ENCODE measurements at places on chromosomes 4 and X.
A peak's percentile ranks its signal among the peaks of the same experiment; 100 is the strongest.

GRCh38 chrX:46811121-46811520 lies 25.7 kb upstream of the RP2 start:
- no peak for DNase-seq

DNA sequence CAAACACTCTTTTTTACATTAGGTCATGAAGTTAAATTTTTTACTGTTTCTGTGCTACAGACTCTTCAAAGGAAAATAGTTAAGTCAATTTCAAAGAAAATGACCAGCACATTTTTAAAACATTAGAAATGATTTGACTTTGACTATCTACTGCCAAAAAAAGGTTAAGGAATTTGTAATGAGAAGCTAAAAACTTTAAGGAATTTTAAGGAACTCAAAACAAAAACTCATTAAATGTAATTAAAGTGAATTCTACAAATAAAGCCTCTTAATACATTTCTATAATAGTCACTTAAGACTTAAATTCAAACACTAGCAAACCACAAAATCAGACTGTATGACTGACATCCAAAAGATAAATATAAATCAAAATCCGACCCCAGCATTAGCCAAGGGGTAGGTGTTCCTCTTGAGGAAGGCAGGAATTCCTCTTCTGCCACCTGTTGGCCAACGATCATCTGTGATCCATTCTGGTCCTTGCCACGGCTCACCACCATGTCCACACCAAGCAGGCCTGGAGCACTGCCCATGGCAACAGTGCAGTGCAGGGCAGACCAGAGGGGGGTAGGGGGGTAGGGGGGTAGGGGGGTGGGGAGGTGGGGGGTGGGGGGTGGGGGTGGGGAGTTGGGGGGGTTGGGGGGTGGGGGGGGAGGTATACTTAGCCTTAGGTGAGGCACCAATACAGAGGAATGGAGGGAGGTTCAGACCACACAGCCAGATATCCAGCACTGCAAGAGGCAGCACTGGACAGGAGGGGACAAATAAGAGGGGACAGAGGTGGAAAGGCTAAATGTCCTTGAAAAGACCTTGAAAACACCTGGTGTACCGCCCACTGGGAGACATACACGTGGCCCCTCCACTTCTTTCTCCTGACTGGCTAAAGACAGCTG lies 287.4 kb downstream of the CHIC1 start:
- peak; percentile 29 for DNase-seq

GRCh38 chrX:104728456-104728855 lies 162.5 kb downstream of the IL1RAPL2 start:
- DNase-seq: no peak

GRCh38 chr4:158331863-158332262 lies 121.6 kb downstream of the TMEM144 start:
- no peak for DNase-seq

DNA sequence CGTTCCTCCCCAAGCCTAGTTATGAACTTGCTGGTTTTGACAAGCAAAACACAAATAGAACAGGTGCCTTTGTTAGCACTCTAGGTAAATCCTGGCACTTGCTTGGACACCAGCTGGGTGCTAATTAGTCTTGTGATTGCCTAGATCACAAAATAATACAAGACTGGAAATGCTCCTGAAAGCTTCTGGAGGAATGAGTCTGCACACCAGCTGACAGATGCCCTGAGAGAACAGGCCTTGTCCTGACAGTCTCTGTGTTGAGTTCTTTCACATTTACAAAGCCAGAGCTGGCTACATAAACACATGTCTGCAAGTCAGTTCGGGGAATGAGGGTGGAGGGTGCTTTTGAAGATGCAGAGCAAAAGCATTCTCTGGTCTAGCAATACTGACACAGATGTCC lies 93.8 kb downstream of the ELOVL6 start:
- DNase-seq: no peak

- DNase-seq: no peak
These were observed 27.2 kb upstream of the UGT2B7 start for GRCh38 chr4:69069085-69069484.

DNA sequence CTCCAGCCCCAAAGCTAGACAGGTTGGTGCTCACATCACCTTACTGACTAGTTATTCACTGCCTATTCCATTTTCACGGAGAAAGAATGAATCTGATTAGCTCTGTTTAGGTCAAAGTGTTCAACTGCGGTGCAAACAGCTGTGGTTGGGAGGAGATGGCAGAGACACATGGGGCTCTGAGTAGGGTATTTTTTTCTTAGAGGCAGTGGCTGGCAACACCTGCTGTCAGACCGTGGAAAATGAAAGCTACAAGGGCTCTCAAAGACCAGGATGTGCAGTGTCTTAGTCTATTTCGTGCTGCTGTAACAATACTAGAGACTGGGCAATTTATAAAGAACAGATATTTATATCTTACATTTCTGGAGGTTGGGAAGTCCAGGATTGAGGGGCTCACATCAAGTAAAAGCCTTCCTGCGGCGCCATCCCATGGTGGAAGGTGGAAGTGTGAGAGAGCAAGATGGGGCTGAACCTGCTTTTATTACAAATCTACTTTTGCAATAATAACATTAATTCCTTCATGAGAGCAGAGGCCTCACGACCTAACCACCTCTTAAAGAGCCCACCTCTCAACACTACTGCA lies 10.6 kb downstream of the NYX start:
- DNase-seq: no peak

- DNase-seq: no peak
These were observed 259.1 kb downstream of the CAMK2D start for GRCh38 chr4:113502476-113502875.

All from GM13977 (cell line).